ENCODE measurements at places on chromosomes 6 and 20.

- no peak for DNase-seq
Observed at GRCh38 chr6:80210618-80211017, 104.1 kb downstream of the BCKDHB start.

GRCh38 chr6:101630941-101631340, 237.4 kb downstream of the GRIK2 start:
- no peak for DNase-seq

DNA sequence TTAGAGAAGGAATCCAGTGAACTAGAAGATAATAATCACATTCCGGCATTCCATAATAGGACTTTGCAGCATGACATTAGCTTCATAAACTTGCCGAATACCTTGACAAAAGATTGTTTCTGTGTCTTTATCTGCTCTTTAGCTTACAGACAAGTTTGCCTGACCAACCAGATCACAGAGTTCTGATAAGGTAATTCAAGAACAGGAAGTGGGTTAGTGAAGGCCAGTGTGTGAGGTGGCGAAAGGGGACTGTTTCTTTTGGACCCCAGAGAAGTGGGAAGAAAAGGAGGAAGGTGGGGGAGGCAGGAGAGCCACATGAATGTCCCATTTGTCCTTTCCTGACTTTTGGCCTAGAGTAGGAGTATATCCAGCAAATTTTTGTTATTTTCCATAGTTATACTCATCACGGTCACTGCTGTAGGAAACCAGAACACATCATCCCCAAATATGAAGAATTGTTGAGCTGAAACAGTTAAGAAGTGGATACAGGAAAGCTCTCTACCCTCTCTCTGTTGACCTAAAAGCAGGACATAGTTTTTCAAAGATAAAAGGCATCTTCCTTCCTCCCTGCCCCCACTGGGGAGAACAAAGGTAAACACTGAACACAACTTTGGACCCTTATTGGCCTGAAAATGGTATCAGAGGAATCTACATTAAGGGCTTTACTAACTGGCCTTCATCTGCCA, 72.4 kb upstream of the TNFAIP3 start:
- no peak for DNase-seq

- DNase-seq, result no peak
Observed at GRCh38 chr6:34148631-34149451, 3.0 kb upstream of the GRM4 start.

Data from glutamatergic neuron (in vitro differentiated cells).